ENCODE measurements at places on chromosomes 7 and 10.
A peak's percentile ranks its signal among the peaks of the same experiment; 100 is the strongest.

- DNase-seq = peak; percentile 95
Observed at GRCh38 chr7:1883031-1883761, 213.1 kb downstream of the ELFN1 start.

GRCh38 chr10:114487815-114488536 is 83.7 kb upstream of the AFAP1L2 start:
- DNase-seq = no peak

DNA sequence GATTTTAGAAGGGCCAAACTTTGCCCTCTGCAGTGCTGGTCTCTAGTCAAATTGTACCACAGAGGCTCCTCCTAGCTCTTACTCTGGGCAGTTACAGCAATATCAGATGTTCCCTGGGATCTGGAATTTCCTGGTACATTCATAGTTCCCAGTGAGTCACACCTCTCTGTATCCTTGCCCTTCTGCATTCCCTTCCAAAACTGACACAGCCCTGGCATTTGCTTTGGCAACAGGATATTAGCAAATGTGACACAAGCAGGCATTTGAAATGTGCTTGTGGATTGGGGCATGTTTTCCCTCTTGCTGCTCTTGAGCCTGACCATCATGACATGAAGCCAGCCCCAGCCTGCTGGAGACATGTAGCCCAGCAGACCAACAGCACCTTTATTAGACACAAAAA is 284.7 kb upstream of the AKR1E2 start:
- no peak for DNase-seq

- DNase-seq = no peak
Observed at GRCh38 chr7:12861070-12861469, 173.6 kb downstream of the ARL4A start.

DNA sequence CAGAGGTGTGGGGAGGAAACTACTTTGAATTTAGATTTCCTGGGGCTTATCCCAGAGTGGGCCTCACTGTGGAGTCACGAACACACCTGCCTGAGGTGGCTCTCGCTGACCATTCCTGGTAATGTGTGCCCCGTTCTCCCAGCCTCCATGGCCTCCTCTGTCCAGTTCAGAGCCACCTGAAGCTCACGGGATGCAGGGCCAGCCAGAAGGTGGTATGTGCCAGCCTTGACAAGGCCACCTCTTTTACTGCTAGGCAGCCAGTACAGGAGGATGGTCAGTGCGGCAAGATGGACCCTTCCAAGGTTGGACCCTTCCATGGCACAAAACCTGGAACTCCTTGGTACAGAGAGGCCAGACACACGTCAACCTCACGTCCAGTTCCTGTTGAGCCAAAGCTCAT is 210.3 kb downstream of the DNAJB6 start:
- no peak for DNase-seq

DNA sequence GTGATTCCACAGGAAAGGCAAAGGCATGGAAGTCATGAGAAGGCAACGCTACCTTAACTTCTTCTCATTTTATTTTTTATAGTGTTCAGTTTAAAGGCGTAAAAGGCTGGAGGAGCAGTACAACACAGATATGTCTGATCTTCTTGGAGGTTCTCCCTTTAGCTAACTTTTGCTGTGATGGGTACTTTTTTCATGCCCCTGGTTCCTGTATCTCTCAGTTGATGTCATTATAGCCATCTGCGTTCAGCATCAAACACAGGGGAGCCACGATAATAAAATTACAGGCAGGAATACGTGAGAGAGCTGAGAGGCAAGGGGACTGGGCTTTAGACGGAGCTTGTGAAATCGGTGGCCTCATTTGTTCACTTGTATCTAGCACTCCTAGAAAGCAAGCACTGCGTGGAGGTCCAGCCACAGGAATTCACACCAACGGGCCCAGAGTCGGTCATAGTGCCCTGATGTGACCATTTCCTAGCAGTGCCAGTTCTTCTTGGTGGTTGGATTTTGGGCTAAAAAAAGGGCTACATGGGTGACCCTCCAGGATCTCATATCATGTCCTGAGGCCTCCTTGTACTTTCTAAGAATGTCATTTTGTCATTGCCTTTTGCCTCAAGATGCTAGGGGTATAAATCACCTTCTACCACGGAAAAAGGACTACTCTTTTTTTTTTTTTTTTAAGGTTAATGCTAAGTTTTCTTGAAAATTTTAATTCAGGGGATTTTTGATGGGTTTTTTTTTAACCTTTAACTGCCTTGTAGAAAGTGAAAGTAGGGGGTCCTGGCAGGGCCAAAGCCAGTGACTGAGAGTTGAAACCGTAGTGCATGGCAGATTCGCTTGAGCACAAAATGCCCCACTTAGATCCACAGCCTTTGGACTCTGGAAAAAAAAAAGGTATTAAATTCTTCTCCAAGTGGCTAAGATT is 191.5 kb downstream of the CELF2 start:
- peak; percentile 20 for DNase-seq

DNA sequence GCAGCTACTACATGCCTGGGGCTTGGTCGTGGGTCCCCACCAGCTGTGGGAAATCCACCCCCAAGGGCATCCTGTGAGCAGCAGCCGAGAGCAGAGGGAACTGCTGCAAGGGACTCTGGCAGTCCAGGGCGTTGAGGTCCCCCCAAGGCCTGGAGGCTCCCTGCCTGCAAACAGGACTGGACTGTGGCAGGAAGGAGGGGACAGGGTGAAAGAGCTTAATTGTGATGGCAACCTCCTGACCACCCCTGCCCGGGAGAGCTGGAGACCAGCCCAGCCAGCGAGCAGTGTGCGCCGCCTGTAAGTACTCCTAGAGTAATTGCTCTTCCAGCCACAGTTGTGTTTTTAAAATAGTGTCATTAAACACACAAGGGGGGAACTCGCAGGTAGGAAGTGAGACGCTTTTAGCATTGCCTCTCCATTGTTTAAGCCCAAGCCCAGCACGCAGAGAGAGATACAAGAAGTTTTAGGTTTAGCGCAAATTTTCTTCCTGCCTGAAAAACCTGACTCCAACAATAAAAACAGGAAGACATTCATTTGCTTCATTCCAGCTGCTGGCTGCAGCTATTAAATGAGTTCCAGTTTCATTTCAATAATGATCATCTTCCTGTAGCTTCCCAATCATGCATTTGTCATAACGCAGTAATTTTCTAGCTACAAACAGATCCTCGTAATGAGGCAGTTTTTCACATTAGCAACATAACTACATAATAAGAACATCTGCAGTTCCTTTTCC is 111.1 kb downstream of the EBF3 start:
- DNase-seq = no peak

GRCh38 chr10:63133821-63134557 is 861 bp downstream of the NRBF2 start:
- peak; percentile 63 for DNase-seq

GRCh38 chr7:90817151-90817550 is 221.0 kb downstream of the CDK14 start:
- no peak for DNase-seq

DNA sequence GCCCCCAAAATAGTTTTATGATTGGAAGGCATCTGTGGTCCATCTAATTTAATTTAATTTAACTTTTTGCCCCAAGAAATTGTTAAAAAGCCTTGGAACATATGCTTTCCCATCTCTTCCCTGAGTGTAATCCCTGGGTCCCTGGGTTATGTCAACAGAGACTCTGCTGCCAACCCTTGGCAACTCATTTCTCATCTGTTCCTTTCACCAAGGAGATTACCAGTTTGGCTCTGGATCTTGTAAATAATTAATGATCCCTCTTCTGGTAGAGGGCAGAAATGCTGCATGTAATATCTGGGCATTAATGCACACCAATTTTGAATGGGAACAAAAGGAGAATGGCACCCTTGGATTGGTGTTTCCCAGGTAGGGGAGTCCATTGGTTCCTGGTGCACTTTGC is 514.2 kb downstream of the CCSER2 start:
- no peak for DNase-seq

- DNase-seq = no peak
Observed at GRCh38 chr7:149348758-149349369, 86.9 kb downstream of the ZNF783 start.

GRCh38 chr7:50068850-50069551 is 24.0 kb downstream of the ZPBP start:
- DNase-seq = peak; percentile 33

- no peak for DNase-seq
Observed at GRCh38 chr7:27553273-27553672, 109.4 kb downstream of the HIBADH start.

DNA sequence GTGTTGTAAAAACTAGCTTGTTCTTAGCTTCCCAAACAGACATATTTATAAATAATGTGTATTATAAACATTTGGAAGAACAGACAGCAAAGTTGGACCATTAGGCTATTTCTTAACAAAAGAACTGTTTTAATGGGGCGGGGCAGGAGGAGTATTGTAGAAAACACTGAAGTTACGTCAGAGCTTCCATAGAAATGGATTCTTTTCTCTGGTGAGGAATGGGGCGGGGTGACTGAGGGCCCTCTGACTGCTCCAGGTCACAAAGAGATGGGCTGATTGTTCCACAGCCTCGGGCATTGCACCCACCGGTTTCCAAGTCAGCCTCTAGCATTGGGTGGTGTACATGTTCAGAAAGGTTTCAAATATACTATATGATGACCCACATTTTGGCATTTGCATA is 36.8 kb upstream of the ADAM12 start:
- no peak for DNase-seq

- DNase-seq = no peak
Observed at GRCh38 chr10:118520116-118520742, 75.2 kb downstream of the PRLHR start.

- DNase-seq = no peak
Observed at GRCh38 chr7:132225216-132226030, 350.8 kb downstream of the PLXNA4 start.

DNA sequence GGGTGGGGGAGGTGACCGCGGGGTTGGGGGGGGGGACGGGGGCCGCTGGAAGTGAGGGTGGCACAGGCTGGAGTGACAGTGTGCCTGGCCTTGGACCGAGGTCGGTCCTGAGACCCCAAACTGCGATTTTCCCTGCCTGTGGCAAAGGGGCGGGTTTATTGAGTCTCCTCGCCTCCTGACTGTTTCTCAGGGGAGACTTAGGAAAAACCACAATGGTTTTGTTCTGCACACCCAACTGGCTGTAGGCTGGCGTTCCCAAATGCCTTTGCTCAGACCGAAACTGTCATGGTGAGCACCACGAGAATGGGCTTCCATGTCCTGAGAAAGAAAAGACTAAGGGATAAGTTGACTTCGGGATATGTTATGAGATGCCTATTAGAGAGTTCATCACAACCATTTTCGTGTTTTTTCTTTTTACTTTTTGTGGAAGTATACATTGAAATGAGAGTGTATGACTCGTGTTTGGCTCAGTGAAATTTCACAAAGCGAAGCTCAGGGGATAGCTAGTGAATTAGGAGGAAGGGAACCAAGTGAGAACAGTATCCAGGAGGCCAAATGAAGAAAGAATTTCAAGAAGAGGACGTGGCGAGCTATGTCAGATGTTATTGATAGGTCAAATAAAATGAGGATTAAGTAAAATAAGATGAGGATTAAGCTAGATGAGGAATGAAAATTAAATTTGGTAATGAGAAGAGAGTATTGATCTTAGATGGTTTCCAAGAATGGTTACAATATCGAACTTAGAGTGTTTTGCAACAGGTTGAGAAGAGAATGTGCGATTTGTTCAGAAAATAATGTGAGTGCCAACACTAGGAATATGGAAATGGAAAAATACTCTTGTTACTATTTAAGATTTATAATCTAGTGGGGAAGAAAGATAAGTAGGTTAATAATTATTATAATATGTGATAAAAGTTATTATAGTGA is 918 bp downstream of the NET1 start:
- peak; percentile 50 for DNase-seq

DNA sequence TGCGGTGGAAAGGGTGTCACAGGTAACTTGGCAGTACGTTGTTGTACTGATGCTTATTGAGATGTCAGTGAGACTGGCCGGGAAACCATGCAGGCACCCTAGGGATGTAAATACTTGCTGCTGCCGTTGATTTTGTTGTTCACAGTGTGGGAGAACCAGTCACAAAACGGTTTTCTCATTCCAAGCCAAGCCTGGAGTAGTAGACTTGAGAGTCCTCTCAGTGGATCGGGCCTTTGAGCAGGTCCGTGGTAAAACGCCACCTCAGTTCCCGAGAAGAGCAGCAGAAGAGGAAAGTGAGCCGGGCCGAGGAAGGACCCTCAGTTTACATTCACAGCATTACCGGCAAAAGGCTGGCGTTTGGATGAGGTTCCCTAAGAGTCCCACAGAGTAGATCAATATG is 1.1 kb downstream of the JAKMIP3 start:
- no peak for DNase-seq

DNA sequence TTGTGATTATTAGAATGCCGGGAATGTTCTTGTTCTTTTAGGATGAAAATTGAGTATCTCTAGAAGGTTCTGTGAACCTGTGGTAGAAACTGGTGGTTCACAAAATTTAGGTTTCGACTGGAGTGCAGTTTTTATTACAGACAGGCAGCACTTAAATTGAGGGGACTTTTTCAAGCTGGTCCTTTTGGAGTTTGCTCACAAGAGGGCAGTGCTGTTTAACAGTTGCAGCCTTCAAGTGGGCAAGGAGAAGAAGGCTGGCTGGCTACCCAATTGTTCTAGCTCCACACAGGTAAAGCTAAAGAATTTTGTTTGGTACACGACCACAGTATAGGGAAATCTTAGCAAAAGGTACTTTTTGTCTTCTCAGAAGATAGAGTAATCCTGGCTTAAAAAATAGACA is 233.6 kb downstream of the SNX13 start:
- DNase-seq = peak; percentile 80

GRCh38 chr7:54885285-54885684 is 126.3 kb upstream of the SEC61G start:
- DNase-seq = no peak

DNA sequence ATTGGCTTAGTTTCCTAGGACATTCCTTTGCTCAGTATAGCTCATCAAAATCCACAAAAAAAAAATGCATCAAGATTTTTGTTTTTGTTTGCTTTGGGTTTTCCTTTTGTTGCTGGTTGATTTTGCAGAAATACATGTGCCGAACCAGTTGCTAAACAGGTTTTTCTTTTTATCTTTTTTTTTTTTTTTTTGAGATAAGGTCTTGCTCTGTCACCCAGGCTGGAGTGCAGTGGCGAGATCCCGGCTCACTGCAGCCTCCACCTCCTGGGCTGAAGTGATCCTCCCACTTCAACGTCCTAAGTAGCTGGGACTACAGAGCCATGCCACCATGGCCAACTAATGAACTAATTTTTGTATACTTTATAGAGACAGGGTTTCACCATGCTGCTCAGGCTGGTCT is 8.3 kb downstream of the CSTF2T start:
- DNase-seq = no peak

- no peak for DNase-seq
Observed at GRCh38 chr10:125120053-125120710, 40.2 kb downstream of the CTBP2 start.

GRCh38 chr7:48822138-48822537 is 102.2 kb upstream of the CDC14C start:
- no peak for DNase-seq

GRCh38 chr7:112566442-112567324 is 85.9 kb downstream of the LSMEM1 start:
- no peak for DNase-seq

All from hematopoietic multipotent progenitor cell treated with erythropoietin and hydrocortisone succinate and interleukin-3 and kit ligand, for 6 days (in vitro differentiated cells).